ENCODE measurements at places on chromosomes 2 and 18.

DNA sequence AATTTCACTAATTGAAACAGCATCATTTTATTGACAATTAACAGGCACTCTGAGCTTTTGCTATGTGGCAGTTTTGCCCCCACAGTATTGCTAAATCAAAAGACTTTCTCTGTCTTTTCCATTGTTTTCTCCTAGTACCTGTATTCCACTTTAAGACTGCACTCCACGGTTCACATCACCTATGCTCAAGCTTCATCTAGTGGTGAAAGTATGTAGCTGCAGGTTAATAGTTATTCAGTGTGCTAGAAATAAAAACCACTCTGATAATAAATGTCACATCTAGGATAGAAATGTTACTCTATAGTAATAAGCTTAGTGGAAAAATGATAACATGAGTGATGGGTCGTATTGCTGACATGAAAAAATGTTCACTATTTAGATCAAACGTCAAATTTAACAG, 24.6 kb downstream of the ARL6IP6 start:
- peak; percentile 36 for DNase-seq

- no peak for DNase-seq
These were observed 43.2 kb downstream of the SP140 start for GRCh38 chr2:230268606-230269243.

- peak; percentile 38 for DNase-seq
These were observed 43.1 kb upstream of the GALNT3 start for GRCh38 chr2:165837122-165837521.

GRCh38 chr2:31269087-31269486, 35.1 kb downstream of the EHD3 start:
- no peak for DNase-seq

DNA sequence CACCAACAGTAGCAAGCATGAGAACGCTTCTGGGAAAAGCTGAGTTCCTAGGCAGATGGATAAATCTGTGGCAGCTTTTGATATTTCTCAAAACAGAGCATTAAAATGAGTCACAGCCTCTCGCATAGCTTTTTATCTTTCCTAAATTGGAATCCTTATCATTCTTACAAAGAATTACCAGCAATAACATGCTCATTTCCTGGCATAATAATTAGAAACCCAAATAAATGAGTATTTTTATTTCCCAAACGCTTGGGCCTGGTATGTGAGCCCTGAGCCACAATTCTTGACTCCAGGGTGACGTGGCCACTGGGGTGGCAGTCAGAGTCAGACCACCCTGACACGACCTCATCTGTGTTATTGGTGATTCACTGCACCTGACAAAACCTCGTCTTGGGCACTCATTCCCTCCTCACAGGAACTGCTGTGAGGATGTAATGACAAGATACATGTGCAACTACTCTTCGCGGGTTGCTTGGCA, 210.7 kb downstream of the ARL4C start:
- no peak for DNase-seq

DNA sequence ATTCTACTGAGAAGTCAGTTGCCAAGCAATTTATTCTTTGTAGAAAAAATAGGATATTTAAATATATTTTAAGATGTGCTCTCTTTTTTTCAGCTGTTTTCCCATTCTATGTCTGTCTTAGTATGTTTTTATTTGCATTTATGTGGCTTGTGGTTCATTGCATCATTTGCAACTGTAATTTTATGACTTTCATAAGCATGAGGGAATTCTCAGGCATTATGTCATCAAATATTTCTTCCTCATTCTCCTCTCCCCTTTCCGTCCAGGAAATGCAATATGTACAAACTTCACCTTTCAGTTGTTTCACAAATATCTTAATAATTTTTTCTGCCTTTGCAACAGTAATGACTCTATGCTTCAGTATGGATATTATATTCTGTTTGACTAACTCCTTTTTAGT, 560.2 kb upstream of the LRATD1 start:
- no peak for DNase-seq

DNA sequence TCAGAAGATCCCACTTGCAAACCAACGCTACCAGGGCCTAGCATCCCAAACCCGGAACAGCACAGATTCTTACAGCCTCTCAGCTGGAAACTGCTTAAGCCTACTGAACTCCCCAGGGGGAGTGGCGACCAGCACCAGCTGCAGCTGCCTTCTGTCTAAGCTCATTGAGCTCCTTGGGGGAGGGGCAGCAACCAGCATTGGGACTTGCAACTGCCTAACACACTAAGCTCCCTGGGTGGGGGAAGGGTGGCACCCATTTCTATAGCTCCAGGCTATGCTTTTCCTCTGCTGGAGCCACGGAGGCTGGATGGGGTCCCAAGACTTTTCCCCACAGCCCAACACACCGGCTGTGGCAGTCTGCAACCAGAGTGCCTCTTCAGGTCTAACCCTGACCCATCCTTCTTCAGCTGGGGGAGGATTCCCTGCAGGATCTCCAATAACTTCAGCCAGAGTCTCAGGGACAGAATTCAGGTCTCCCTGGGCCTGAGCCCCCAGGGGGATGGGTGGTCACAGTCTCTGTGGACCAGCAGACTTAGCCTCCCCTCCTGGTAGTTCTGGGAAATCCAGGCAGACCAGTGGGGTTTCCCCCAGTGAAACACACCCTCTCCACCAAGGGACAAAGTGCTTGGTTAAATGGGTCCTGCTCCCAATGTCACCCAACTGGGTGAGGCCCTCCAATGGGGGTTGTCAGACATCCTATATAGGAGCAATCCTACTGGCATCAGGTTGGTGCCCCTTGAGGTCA, 45.9 kb upstream of the ITGA4 start:
- peak; percentile 100 for DNase-seq

GRCh38 chr2:201021914-201022313, 49.6 kb downstream of the HYCC2 start:
- DNase-seq, result no peak

- no peak for DNase-seq
These were observed 47.4 kb upstream of the SLC1A4 start for GRCh38 chr2:64941801-64942200.

GRCh38 chr2:198523710-198524109, 719.3 kb downstream of the PLCL1 start:
- no peak for DNase-seq

DNA sequence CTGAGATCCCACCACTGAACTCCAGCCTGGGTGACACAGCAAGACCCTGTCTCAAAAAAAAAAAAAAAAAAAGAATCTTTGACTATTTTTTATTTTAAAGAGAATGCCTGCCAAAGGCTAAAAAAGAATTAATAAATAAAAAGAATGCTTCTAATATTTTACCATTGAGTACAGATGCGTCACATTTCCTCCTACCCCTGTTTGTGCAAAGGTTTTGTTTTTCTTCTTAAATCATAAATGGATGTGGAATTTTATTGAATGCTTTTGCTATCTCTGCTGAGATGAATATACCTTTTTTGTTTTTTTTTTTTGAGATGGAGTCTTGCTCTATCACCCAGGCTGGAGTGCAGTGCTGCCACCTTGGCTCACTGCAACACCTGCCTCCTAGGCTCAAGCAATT, 22.8 kb downstream of the CYBRD1 start:
- DNase-seq, result no peak

DNA sequence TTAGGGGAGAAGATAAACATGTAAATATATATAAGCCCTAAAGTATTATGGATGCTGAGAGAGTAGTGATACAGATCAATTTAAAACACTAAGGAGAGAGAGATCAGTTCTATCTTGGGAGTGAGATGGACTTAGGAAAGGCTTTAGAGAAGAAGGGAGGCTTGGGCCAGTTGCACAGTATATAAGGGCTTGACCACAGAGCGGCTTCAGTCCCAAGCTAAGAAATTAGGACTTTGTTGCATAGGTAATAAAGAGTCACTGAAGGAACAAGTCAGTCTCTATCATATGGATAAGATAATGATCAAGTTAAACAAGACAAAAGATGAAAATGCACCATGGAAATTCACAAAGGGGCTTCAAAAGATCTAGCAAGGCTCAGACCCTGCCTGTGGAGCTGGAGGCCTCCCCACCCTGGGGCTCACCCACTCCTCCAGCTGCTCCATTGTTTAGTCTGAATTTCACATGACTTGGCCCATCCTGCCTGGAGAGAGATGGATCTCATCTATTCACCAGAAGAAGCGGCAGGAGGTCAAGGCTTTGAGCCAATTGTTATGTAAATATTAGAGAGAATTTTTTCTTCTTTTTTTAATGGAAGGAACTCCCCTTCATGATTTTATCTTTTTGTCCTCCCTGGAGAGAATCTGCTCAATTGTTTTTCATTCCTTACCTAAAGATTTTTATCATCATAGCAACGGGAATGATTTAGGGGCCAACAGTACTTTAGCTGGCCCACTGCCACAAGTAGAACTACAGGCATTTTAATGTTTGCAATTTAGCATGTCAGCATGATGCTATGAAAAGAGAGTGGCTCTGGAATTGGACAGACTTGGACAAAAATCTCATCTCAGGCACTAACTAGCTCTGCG, 44.0 kb downstream of the GYPC start:
- DNase-seq, result no peak

All from NCI-H82 (cell line).